H1 (cell line): ENCODE measurements at places on chromosomes 1 and 21.
A peak's percentile ranks its signal among the peaks of the same experiment; 100 is the strongest.

DNA sequence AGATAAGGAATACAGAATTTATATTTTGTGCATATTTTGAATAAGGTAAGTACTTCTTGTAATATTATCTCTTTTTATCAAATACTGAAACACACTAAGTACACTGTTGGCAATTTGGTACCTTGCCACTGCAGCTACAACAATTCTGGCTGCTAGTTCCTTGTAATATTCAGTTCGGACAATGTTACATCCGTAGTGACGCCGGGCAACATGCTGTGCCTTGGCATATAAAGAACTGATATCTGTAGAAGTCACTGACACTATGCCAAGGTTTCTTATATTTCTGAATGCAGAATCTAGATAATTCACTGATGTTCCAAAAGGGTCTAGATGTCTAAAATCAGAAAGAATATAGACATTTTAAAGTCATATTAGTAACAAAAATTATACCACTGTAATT lies 17.5 kb downstream of the TRMT1L start:
- H3K27ac ChIP-seq, result no peak overlapping the region
- DNase-seq, result no peak
- H3K4me3 ChIP-seq, result no peak overlapping the region
- no peaks in the 10 kb centered on the region for H3K27me3 ChIP-seq

DNA sequence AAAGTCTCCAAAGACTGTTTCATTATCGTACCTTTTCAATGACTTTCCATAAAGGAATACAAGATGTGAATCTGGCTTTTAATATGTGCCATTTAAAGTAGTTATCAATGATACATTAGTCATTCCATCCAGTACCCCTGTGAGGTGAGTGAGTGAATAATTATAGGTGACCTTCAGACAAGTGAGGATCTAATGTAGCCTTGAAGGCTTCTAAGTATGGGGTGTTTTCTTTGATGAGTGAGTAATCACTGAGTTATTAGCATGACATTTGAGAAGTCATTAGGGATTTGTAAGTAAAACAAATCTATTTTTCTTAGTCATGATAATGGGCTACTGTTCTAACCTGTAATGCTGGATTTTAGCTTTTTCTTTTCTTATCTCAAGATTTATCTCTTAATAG lies 831.4 kb downstream of the ADGRL2 start:
- H3K36me3 ChIP-seq, result no peaks in the 10 kb centered on the region
- no peaks in the 10 kb centered on the region for H3K27me3 ChIP-seq
- H3K4me1 ChIP-seq, result no peaks in the 10 kb centered on the region
- H3K4me3 ChIP-seq, result no peak overlapping the region
- DNase-seq, result no peak

- DNase-seq, result peak; percentile 76
- no peaks in the 10 kb centered on the region for H3K4me1 ChIP-seq
- no peaks in the 10 kb centered on the region for H3K36me3 ChIP-seq
- no peaks in the 10 kb centered on the region for H3K27me3 ChIP-seq
- no peak overlapping the region for H3K4me3 ChIP-seq
Observed at GRCh38 chr1:223628233-223629125, 37.0 kb downstream of the CAPN8 start.

GRCh38 chr1:86948212-86948611 lies 33.8 kb downstream of the HS2ST1 start:
- no peaks in the 10 kb centered on the region for H3K27me3 ChIP-seq
- H3K4me3 ChIP-seq, result no peak overlapping the region
- peaks cover 10% of the 10 kb centered on the region; the same call in 1 of the 2 replicates for H3K4me1 ChIP-seq
- no peaks in the 10 kb centered on the region for H3K36me3 ChIP-seq
- no peak for DNase-seq

DNA sequence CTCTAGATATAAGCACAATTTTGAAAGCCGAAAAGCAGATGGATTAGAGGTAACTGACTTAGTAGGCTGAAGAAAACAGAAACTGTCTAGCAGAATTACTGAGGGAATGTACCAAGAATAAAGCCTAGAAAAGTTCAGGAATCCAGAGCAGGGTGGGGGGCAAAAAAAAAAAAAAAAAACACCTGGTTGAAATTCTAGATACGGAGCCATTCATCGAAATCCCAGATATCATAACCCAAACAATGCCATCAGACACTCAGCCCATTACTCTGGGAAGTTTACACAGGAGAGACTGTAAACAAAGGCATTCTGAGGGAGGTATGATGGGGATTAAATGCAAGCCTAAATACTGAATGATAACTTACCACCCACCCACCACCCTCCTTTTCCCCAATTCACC lies 45.6 kb downstream of the ENAH start:
- peaks cover 4% of the 10 kb centered on the region; the same call in 1 of the 2 replicates for H3K4me1 ChIP-seq
- no peaks in the 10 kb centered on the region for H3K27me3 ChIP-seq
- no peak overlapping the region for H3K4me3 ChIP-seq
- H3K27ac ChIP-seq, result no peak overlapping the region
- no peaks in the 10 kb centered on the region for H3K36me3 ChIP-seq

DNA sequence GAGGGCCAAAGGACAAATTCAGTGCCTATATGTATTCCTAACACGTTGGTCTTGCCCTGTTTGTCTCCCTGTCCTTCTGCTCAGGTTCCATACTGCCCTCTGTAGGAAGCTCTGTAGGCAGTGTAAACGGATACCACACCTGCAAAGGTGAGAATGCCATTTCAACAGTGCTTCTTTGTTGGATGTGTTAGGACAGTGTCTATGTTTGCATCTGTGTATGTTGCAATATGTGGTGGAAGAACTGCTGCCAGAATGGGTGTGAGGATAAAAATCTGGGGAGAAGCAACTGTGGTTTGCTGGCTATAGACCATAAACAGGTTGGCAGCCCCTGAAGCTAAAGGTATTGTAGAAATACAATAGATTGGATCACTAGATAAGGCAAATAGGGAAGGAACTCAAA lies 113.1 kb upstream of the BMP8A start:
- DNase-seq, result no peak
- H3K27ac ChIP-seq, result no peak overlapping the region
- peaks cover 59% of the 10 kb centered on the region for H3K36me3 ChIP-seq
- H3K27me3 ChIP-seq, result no peaks in the 10 kb centered on the region
- no peaks in the 10 kb centered on the region for H3K4me1 ChIP-seq

GRCh38 chr1:165524639-165525285 lies 19.0 kb upstream of the LRRC52 start:
- no peak for DNase-seq
- H3K4me1 ChIP-seq, result no peaks in the 10 kb centered on the region
- H3K4me3 ChIP-seq, result no peak overlapping the region

GRCh38 chr1:167454304-167454893 lies 63.9 kb downstream of the CD247 start:
- H3K4me3 ChIP-seq, result peak overlapping the region; percentile 64
- no peak overlapping the region for H3K27ac ChIP-seq
- no peaks in the 10 kb centered on the region for H3K4me1 ChIP-seq
- no peaks in the 10 kb centered on the region for H3K36me3 ChIP-seq
- no peak for DNase-seq

DNA sequence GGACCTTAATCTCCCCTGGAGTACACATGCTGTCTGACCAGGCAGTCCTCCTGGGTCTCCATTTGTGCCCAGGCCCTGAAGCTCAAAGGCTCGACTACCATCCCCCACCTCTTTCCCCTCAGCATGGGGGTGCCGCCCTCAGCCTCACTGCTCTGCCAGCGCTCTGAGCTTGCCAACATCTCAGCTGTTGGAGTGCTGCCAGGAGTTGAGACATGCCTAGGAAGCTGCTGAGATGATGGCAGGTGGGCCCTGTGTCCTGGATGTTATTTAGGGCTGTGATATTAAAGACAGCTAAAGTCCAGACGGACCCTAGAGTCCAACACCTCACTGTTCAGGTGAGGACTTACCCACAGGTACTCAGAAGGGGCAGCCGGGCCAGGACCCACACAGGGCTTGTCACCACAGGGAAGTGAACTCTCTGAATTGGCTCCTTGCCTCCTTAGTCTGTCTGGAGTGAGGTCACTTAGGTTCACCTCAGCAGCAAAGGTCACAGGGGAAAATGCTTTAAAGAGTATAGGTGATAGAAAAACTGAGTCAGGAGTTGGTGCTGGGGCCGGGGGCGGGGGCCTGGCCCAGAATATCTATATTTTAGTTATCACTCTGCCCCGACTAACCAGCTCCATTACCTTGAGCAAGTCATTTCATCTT lies 19.7 kb upstream of the KCNC4 start:
- no peak overlapping the region for H3K27ac ChIP-seq
- no peak overlapping the region for H3K4me3 ChIP-seq
- no peaks in the 10 kb centered on the region for H3K27me3 ChIP-seq
- H3K4me1 ChIP-seq, result no peaks in the 10 kb centered on the region

GRCh38 chr1:55443175-55443915 lies 228.2 kb upstream of the USP24 start:
- no peaks in the 10 kb centered on the region for H3K36me3 ChIP-seq
- no peak for DNase-seq
- no peaks in the 10 kb centered on the region for H3K4me1 ChIP-seq
- no peak overlapping the region for H3K4me3 ChIP-seq
- no peaks in the 10 kb centered on the region for H3K27me3 ChIP-seq

GRCh38 chr1:95496307-95496706 lies 262.3 kb downstream of the RWDD3 start:
- no peak overlapping the region for H3K27ac ChIP-seq
- no peaks in the 10 kb centered on the region for H3K27me3 ChIP-seq
- DNase-seq, result no peak

DNA sequence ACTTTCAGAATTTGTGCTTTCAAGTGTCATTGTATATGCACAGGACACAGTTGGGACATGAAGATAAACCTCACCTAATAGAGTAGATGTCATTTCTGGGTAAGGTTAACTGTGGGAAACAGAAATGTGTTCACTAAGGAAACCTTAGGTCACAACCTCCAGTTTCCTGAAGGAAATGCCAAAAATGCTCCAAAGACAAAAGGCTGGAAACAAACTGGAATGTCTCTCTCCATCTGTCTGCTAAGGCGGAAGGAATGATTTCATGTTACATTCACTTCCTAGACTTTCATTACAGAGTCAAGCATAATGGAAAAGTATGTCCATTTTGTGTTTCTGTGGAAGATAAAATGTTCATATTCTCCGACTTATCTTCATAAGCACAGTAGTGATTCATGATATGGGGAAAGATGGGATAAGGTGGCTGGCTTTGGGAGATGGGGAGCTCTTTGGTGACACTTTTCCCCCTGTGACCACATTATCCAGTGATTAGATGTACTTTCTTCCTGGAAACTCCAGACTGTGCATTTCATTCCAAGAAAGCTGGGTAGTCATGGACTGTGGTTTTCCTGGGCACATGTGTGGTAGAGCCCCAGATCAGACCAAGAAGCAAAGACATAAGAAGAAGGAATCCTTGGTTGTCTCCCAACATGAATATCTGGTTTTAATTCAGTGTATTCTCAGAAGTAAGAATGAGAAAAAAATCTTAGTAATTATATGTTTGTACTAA lies 5.7 kb downstream of the S1PR1 start:
- H3K36me3 ChIP-seq, result no peaks in the 10 kb centered on the region
- peaks cover 1% of the 10 kb centered on the region; the same call in 1 of the 2 replicates for H3K27me3 ChIP-seq
- no peak for DNase-seq
- no peaks in the 10 kb centered on the region for H3K4me1 ChIP-seq
- no peak overlapping the region for H3K27ac ChIP-seq

DNA sequence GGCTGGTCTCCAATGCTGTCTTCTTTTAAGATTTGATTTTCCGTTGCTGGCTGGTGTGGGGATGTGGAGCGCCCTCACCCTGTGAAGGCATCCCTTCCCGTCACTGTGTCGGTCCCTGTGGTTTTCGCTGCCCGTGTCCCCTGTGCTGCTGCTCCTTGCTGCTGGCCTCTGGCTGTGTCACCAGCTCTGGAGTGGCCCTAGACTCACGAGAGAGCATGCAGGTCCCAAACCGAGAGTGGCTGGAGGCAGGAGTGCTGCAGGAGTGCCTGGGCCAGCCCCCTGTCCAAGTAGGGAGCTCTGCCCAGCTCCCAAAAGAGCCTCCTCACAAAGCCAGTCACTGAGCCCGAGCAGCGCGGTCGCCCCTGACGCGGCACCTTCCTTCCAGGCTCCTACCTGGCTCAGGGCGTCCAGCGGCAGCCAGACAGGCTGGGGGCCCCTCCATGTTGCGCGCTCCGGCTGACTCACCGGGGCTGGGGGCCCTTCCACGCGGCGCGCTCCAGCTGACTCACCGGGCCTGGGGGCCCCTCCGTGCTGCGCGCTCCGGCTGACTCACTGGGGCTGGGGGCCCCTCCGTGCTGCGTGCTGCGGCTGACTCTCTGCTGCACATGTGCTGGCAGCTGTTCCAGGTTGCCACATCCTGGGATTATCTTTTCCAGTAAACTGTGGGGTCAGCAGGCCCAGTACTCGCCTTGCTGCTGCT lies 106.7 kb upstream of the COL6A1 start:
- H3K27me3 ChIP-seq, result no peaks in the 10 kb centered on the region
- H3K27ac ChIP-seq, result no peak overlapping the region
- no peak overlapping the region for H3K4me3 ChIP-seq
- no peak for DNase-seq

DNA sequence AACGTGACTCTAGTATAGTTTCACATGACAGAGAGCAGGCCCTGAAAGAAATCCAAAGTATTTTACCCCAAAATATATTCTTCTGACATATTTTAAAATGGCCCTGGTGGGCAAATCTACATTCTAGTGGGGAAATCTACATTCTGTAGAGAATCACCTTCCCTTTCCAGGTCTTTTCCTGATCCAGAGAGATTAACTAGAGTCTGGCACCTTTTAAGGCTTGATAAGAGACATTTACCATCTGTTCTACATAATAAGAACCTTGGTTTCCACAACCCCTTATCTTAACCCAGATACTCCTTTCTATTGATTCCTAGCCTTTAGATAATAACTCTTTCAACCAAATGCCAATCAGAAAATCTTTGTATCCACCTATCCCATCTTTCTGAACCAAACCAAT lies 17.0 kb upstream of the L1TD1 start:
- no peak overlapping the region for H3K4me3 ChIP-seq
- H3K27ac ChIP-seq, result no peak overlapping the region
- H3K4me1 ChIP-seq, result peaks cover 31% of the 10 kb centered on the region
- no peaks in the 10 kb centered on the region for H3K27me3 ChIP-seq

GRCh38 chr1:52632732-52633290 lies at the start of gene SHISAL2A:
SHISAL2A (plus strand) TSS chr1:52633168; CDS start chr1:52633494, 326 bp downstream.
- peak within 1 kb of the TSS; percentile 29 for H3K4me3 ChIP-seq
- no peak for DNase-seq
- peaks cover 5% of the 10 kb centered on the region for H3K4me1 ChIP-seq
- H3K36me3 ChIP-seq, result no peaks in the 10 kb centered on the region
- no peak within 1 kb of the TSS for H3K27ac ChIP-seq

GRCh38 chr1:193633991-193634390 lies 447.6 kb upstream of the B3GALT2 start:
- DNase-seq, result no peak
- no peak overlapping the region for H3K27ac ChIP-seq
- no peak overlapping the region for H3K4me3 ChIP-seq
